ENCODE measurements at places on chromosomes 3 and 15. TPM values are rescaled to one million over a fixed set of nuclear protein-coding genes. Genes with fewer than 3 reads are reported as not detected.

The P2RY1 gene
- 7.5 TPM for total RNA-seq

The C15orf61 gene
- 8.3 TPM for total RNA-seq

The CAMK1 gene
- 8.1 TPM for total RNA-seq

The SEMA6D gene
- 9.5 TPM for total RNA-seq

The LSAMP gene
- 5.2 TPM for total RNA-seq

The INKA1 gene
- total RNA-seq: 1.8 TPM

The PLIN1 gene
- 0.87 TPM for total RNA-seq

The RARRES1 gene
- total RNA-seq: 11.6 TPM

The ADGRG7 gene
- not detected for total RNA-seq

The TBCCD1 gene
- 7.0 TPM for total RNA-seq

The SOX14 gene
- not detected for total RNA-seq

The UTS2B gene
- 0.43 TPM for total RNA-seq

The TTC21A gene
- 1.1 TPM for total RNA-seq

The CPNE4 gene
- 29.2 TPM for total RNA-seq

The RETNLB gene
- not detected for total RNA-seq

Data from heart right ventricle (tissue), 16 donors.